ENCODE measurements at places on chromosomes 11 and 22.

DNA sequence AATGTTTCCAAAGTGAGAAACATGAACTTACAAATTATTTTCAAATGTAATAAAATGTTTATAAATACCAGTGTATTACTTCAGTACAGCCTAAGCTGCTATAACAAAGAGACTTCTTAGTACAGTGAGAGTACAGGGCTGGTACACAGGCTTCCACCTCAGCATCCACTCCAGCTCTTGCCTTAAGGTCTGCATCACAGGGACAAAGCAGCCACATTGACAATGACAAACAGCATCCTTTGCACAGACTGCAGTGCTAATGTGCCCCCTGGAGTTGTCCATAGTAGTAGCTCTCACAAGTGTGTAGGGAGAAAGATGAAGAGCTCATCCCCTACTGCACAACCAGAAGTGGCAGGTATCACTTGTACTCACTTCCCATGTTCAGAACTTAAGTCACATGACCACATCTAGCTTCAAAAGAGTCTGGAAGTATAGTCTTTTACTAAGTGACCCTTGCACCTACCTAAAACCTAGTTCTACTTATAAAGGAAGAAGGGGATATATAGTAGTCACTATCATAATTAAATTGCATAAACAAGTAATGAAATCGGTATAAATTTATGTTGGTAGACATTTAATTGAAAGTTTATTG, 10.7 kb upstream of the LIPT2 start:
- no peak for DNase-seq

DNA sequence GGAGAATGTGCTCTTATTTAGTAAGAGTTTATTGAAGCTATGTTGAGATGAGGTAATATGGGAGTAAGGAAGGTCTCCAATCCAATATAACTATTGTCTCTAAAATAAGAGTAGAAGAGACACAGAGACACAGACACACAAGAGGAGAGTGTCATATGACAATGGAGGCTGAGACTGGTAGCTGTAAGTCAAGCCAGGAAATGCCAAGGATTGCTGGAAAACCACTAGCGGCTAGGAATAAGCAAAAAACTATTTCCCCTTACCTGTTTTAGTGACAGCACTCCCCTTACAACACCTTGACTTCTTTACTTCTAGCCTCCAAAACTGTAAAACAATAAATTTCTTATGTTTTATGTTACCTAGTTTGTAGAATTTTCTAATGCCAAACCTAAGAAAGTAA, 1652.8 kb downstream of the LRRC4C start:
- DNase-seq: no peak

DNA sequence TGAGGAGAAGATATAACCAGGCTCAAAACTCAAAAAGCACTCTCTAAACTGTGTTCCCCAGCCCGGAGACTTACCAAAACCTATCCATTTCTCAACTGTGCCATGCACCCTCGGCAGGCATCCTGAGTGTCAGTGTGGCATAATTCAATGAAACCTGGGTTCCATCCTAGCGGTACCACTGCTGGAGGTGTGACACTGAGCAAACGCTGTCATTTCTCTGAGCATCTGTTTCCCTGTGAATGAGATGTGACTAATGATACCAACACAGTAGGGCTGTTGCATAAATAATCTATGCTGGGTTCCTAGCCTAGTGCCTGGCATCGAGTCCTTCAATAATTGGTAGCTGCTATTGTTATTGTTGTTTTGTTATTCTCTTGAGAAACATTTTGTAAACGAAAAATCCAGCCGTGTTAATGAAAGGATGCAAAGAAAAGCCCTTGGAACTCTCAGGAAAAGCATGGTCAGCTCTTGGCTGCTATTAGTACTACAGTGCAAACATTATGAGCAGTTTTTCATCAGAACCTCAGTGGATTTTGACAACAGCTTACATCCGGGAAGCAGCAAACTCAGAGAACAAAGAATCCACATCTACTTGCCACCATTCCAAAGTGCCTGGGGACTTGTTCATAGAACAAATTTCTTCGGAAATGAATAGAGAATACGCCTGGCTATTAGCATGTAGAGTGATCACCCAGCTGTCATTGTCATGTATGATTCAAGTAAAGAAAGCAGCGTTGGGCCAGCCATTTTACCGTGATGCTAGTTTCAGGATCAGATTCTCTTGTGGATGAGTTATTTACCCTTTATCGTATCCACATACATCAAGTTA, 53.7 kb downstream of the TECTA start:
- no peak for DNase-seq

DNA sequence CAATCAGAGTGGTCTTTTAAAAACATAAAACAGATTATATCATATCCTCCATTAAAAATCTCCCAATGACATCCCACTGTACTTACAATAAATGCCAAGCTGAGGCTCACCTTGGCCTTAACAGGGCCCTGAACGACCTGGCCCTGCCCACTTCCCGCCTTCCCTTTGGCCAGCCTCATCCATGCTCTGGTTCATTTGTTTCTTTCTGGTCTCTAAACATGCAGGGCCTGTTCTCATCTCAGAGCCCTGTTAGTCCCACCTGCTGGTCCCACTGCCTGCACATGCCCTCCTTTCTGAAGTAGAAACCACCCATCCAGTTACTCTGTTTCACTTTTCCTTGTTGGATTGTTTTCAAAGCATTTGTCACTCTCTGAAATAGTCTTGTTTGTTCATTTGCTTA, 227.4 kb downstream of the INSC start:
- DNase-seq: no peak

DNA sequence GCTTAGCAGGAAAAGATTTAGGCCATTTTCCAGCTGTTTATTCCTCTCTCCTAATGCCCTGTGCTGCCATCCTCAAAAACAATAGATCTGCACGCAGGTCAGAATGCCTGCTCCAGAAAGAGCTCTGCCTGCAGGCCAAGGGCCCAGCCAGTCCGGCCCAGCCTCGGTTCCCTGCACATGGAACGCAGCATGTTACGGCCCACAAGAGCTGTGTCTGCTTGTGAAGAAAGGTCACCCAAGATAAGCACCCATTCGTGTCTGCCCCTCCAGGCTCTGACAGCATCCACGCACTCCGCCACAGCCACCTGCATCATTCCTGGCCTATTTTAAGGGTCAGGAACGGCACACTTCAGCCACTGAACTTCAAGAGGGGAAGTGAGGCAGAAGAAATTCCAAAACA, 152.2 kb downstream of the SPATA19 start:
- no peak for DNase-seq

DNA sequence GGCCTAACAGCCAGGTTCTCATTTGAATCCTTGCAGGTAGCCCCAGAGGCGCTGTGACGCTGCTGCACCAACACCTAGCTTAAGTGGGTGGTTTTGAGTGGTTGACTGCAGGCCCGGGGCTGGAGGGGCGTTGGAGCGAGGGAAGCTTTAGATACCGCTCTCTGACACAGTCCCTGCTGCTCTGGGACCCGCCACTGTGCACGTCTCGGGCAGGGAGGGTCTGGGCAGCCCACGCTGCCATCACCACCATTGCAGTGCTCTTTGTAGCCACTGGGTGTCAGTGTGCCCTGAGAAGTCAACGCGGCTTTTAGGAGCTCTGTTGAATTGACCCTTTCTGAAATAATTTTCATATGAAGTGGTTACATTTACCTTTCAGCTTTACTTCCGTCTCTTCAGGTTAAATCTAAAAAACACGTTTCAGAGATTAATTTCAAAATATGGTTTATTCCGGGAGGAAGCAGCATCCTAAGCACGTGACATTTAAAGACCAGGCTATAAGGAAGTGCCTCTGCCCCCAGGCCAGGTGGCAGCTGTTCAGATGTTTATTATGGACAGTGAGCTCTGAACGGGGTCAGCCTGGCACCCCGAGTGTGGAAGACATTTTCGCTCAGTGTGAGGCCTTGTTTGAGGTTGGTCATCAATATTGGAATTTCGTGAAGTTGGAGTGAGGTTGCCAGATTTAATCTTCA, 30.9 kb upstream of the PARVB start:
- peak; percentile 58 for DNase-seq

- DNase-seq: no peak
Measured at GRCh38 chr11:96203567-96204365, 139.2 kb downstream of the MAML2 start.

DNA sequence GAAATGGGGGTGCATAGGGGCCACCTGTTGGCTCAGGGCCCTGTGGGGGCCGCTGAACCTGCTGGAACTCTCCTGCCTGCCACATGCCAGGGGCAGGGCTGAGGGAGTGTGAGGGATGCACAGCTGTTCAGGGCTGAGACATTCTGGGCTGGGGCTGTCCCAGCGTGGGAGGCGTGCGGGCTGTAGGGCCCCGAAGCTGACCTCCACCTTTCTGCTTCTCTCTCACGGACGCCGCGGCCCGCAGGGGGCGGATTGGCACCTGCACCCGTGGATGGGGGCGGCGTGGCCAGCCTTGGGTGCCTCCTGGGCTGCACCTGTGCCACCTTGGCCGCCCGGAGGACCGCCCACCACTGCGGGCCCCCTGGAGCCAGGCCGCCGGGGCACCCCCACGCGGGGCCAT, 4.1 kb downstream of the CCDC188 start:
- DNase-seq: no peak

DNA sequence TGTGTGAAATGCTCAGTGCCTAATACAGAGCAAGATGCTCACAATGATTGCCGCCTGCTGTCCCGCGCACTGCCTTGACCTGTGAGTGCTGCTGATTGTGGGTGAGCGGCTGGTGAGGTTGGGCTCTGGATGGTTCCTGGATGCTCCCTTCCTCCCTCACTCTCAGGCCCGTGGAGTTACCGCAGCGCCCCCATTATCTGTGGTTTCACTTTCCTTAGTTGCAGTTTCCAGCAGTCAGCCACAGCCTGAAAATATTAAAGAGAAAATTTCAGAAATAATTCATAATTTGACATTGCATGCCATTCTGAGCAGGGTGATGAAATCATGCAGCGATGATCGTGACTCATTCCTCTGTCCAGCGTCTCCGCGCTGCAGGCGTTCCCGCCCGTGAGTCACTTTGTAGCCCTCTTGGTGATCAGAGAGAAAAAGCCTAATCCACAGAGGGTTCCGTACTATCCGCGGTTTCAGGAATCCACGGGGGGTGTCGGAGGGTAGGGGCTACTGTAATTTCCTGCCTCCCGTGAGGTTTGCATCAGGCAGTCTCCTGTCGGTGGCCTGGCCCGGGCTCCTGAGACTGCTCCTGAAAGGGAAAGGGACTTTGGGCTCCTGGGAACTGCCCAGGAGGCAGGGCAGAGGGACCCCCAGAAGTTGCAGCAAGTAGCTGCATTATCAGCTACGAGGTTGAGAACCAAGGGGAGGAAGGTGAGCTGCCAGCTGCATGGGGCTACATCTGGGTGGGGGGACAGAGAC, 10.6 kb downstream of the RPL3 start:
- DNase-seq: peak; percentile 95

DNA sequence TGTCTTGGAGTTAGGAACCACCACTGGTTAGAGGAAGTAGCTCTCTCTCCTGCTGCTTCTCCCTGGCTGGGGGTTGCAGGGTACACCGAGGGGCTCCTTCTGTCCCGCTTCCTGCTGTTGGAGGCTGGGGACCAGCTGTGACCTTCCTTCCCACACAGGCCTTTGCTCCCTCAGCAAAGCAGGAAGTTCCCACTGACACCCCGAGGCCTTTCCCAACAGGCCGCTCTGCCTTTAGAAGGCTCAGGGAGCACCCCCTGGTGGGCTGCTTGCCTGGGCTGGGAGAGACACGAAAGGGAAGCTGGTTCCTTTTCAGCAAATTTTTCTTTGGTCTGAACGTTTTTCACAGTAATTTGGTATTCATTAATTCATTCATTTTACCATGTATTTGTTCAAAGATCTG, 527.9 kb upstream of the B3GAT1 start:
- DNase-seq: no peak

- DNase-seq: no peak
Measured at GRCh38 chr11:73361953-73362776, 14.0 kb upstream of the RELT start.

- no peak for DNase-seq
Measured at GRCh38 chr11:124331873-124332272, 11.9 kb upstream of the OR8D2 start.

GRCh38 chr11:75103380-75104026, 6.8 kb upstream of the OR2AT4 start:
- peak; percentile 48 for DNase-seq

DNA sequence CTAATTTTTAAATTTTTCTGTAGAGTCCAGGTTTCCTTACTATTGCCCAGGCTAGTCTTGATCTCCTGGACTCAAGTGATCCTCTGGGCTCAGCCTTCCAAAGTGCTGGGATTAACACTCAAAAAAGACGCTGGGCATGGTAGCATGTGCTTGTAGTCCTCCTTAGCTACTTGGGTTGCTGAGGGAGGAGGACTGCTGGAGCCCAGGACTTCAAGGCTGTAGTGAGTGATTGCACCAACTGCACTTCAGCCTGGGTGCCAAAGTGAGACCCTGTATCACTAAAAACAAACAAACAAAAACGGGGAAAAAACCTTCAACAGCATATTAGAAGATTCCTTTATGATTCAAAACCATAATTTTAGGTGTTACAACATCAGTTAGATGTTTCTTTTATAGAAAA, 44.6 kb downstream of the RSF1 start:
- DNase-seq: no peak
